ENCODE measurements at places on chromosomes 11 and 22. TPM values are rescaled to one million over a fixed set of nuclear protein-coding genes. Genes with fewer than 3 reads are reported as not detected.

Gene BCR
- total RNA-seq: 70.4 TPM

Gene TH
- 0.26 TPM for total RNA-seq

Gene NOX4
- 3.3 TPM for total RNA-seq

Gene SPI1
- total RNA-seq: 75.6 TPM

Gene PRRG4
- total RNA-seq: 14.2 TPM

Gene CST6
- total RNA-seq: 20.3 TPM

Gene KRTAP5-2
- not detected for total RNA-seq

Gene TSPAN32
- 6.2 TPM for total RNA-seq

Gene CDC42BPG
- total RNA-seq: 18.0 TPM

Gene IGSF9B
- 9.9 TPM for total RNA-seq

Gene SCGB1A1
- total RNA-seq: 397 TPM

Gene KRTAP5-7
- total RNA-seq: not detected

Gene TENM4
- 7.1 TPM for total RNA-seq

Gene APOBEC3H
- 0.94 TPM for total RNA-seq

Gene USH1C
- total RNA-seq: not detected

DNA sequence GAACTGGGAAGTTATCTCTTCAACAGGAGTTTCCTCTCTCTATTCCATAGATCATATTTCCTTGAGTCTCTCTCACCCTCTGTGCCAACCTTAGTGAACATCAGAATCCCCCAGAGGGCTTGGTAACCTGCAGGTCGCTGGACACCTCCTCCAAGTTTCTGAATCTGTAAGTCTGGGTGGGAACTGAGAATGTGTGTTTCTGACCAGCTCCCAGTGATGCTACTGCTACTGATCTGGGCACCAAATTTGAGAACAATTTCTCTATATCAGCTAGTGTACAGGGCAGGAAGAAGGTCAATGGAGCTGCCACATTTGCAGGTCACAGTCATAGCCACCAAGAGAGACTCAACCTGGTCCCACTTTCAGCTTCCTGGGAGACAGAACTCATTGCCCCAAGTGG is 62.9 kb downstream of the RCN1 start:
- DNase-seq: no peak

GRCh38 chr11:118635237-118635591 is 27.8 kb downstream of the PHLDB1 start:
- no peak for DNase-seq

GRCh38 chr22:23856721-23857605 is 712 bp upstream of the SLC2A11 start:
- DNase-seq: peak; percentile 83

GRCh38 chr11:108538022-108538424 is 39.8 kb upstream of the POGLUT3 start:
- peak; percentile 67 for DNase-seq

DNA sequence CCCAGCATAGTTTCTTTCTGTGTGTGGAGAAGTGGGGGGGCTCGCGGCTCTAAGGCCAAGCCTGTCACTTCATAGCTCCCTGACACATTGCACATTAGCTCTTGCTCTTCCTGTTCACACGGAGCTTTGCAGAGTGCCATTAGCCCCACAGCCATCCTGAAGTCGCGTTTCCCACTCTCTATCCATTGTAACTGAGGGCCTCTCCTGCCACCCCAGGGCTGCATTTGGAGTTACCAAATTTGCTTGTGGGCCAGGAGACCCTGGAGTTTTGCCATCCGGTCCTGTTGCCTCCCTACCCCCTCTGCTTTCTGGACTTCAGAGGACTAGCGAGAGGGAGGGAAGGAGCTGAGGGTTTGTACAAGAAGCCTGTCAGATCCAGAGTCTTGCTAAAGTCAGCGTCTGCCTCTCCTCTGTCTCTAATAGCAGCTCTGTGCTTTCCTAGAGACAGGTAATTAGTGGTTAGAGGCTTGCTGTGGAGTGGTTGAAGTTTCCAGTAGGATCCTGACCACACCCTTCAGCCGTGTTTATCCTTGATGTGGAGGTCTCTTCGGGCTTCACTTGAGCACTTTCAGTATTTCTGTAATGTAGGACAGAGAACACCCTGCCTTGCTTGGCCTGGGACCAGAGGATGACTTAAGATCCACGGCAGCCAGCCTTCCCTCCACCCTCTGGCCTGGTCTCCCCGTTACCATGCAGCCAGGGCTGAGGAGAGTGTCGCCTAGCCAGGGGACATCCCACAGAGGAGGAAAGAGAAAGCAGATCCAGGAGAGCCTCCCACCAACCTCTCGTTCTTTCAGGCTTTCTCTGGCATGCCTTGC is 14.1 kb downstream of the DCPS start:
- peak; percentile 75 for DNase-seq

DNA sequence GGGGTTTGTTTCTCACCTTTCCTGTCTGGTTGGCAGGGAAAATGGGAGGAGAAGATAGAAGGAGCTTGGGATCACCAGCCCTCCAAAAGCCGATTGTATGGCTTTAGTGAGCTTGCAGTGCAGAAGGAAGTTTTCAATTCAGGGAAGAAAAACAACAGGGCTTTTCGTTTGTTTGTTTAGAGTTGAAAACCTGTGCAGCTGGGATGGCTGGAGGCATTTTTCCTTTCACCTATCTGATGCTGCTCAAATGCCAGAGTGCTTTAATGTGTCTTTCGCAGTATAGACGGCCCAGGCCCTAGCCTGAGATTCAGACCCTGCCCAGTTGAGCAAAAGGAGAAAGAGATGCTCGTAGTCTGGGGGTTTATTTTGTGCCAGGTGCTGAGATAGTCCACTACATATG is 87.9 kb downstream of the INSC start:
- no peak for DNase-seq

DNA sequence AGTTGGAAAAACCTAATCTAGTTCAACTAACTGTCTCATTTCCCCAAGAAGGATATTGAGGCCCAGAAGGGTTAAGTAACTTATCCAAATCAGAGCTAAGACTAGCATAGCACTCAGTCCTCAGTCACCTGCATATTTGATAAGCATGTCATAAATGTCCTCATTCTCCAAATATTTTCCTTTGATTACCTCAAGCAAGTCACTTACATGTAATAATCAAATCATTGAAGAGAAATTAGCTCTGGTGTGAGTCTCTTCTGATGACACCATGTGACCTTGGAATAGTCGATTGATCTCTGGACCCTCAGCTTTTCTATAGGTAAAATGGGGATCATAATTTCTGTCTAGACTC is 48.8 kb upstream of the PICALM start:
- DNase-seq: no peak

DNA sequence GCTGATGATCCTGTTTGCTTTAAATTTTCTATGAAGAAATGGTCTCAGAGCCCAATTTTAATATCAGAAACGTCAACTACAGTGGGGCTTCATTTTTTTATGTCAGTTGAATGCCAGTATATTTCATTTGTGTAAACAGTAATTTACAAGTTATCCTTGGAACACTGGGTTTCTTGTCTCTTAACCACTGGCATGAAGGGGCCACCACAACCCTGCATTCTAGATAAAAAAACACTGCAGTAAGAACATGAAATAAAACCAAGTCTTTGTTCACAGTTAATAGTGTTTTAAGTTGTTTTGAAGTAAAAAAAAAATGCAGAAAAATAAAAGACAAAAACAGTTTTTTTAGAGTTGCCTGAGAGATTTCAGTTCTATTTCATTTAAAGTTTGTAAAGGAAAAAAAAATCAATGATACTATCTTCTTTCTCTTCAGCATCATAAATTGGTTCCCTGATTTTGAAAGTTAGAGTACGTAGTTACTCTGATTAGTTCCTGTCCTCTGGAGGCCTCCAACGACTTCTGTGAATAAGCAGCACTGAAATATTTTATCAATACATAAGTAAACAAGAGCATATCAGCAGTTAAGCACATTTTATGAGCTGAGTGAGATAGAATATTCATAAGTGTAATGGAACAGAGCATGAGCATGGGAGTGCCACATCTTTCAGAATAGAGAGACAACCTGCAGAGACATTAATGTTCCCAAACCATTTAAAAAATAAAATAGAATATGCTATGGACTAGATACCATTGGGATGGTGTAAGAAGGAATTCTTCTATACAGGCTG is 7.8 kb upstream of the DDI1 start:
- no peak for DNase-seq

DNA sequence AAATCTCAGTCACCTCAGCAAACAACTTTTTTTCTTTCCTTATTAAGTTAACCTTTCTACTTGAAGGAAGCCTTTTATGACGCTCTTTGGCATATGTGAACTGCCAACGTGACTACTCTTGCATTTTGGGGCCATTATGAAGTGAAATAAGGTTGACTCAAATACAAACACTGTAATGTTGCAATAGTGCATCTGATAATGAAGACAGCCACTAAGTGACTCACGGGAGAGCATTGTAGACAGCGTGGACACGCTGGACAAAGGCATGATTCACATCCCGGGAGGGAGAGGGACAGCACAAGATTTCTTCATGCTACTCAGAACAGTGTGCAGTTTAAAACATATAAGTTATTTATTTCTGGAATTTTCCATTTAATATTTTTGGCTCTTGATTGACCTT is 560.8 kb downstream of the ETS1 start:
- no peak for DNase-seq

DNA sequence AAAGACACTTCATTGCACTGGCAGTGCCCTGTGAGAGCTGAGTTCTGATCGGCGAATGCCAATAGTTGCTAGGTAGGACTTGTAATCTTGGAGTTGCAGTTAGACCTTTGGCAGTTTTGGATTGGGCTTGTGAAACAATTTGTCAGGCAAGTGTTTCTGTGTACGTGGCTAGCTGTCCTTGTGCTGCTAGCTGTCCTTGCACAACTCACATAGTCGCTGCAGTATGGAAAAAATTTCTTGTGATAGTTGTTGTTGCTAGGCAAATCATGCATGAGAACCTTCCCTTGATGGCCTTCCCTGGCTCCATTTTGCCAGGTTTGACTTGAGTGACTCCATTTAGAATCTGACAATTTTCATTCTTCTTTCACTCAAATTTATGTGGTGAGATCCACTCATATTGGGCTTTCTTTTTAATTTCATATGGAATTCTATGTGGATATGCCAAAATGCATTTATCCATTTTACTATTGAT is 140.7 kb downstream of the APIP start:
- DNase-seq: no peak

- DNase-seq: no peak
Measured at GRCh38 chr11:121341609-121342008, 49.0 kb downstream of the SC5D start.

- DNase-seq: peak; percentile 11
Measured at GRCh38 chr11:43576320-43576802, 104.2 kb upstream of the HSD17B12 start.

DNA sequence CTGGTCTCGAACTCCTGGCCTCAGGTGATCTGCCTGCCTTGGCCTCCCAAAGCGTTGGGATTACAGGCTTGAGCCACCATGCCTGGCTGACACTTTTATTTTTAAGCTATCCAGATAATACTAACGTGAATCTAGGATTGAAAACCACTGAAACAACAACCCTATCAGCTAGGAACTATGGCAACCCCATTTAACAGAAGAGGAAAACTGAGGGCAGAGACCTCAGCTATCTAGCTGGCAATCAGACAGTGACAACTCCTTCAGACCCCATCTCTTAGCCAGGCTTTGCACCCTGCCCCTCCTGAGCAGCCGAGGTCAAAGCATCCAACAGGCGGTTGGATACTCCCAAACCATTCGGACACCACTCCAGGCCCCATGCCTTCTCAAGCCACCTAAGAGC is 14.1 kb downstream of the ABTB2 start:
- no peak for DNase-seq

DNA sequence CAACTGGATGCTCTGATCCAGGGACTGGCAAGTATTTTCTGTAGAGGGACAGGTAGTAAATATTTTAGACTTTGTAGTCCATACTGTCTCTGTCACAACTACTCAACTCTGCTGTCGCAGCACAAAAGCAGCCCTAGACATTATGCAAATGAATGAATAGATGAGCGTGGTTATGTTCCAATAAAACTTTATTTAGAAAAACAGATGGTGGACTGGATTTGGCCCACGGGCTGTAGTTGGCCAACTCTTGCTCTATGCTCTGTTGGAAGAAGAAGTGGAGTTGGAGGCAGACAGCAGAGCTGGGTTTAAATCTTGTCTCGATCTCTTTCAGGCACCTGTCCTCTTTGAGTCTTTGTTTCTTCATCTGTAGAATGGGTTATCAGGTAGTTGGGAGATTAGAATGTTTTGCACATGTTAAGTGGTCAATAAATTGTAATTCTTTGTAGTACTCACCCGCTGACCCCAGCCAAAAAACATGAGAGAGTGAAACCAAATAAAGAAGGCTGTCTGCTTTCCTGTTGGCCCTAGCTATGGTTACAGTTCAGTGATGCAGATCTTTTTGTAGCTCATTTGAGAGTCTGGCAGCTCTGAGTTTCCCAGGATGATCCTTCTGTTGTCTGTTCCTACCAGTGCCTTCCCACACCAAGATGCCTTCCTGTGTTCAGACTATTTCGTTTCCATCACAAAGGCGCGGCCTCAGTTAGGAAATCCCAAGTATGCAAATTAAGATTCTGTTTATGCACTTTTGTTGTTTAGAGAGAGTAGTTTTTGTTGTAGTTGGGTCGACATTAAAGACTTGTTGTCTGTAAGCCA is 198.1 kb upstream of the SEZ6L start:
- DNase-seq: no peak

GRCh38 chr11:8201644-8202365 is 33.0 kb upstream of the RIC3 start:
- peak; percentile 16 for DNase-seq

- DNase-seq: no peak
Measured at GRCh38 chr11:32435511-32435941, at the start of gene WT1. Gene WT1 (minus strand): TSS chr11:32435539.

DNA sequence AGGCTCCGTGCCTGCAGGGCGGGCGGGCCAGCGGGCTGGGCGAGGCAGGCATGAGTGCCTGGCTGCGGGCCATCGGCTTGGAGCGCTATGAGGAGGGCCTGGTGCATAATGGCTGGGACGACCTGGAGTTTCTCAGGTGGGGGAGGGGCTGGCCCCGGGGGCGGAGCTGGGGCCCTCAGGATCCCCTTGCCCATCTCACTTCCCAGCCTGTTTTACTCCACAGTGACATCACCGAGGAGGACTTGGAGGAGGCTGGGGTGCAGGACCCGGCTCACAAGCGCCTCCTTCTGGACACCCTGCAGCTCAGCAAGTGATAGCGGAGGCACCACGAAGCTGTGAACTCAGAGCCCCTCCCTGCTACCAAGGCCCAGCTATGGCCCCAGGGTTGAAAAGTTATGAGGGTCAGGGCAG is 5.9 kb downstream of the PHOX2A start:
- peak; percentile 78 for DNase-seq

DNA sequence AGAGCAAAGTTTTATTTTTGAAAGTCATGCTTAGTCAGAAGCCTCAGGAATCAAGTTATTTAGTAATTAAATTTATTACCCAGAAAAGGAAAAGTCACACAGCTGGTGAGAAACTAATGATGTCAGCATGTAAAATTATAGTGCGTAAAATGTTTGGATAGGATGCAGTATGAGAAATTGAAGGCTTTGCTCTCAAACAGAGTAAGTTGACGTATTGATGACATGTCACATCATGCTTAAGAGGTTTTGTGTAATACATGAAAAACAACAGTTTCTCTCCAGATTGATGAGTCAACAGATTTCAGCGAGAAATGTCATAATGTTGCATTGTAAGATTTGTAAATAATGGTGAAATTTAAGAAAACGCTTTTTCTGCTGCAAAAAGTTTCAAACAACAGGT is 769.8 kb downstream of the METTL15 start:
- DNase-seq: no peak

All from left lung (tissue), 14 donors.